Left lobe of liver (tissue), 2 donors: ENCODE measurements at places on chromosomes 3 and 15. TPM values are rescaled to one million over a fixed set of nuclear protein-coding genes. Genes with fewer than 3 reads are reported as not detected.

DNA sequence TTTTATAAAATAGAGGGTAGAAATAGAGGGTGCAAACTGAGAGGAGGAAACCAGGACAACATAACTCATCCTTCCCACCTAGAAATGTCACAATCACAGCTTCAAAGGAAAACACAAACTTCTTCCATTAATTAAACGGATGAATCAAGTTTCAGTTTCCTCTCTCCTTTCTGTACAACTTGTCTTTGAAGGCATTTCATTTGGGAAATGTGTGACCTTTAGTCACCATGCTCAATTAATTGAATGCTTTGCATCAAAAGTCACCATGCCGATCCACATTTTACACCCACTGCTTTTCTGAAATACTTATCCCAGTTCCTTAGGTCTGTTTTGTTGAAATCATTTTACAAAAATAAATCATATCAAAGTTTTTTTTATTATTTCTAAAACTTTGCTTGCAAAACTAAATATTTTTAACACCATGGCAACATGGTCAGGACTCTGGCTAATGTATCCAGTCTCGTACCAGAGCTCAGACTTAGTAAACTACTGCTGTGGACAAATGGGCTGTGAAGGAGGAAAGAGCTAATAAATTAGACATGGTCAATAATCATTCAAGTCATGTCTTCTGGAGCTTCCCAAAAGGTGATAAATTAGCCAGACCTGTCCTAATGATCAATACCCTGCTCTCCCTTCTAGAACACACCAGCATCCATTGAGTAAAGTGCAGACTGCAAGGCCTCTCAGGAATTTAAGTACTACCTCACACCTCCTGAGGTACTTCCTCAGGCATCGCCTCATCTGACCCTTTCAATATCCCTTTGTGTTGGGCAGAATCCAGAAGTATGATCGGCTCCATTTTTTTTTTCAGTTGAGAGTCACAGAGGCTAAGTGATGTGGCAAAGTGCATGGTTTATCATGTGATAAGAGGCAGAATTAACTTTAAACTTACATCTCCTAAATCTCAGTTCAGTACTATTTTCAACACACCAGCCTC lies 161.3 kb downstream of the GREM1 start:
- DNase-seq: no peak

DNA sequence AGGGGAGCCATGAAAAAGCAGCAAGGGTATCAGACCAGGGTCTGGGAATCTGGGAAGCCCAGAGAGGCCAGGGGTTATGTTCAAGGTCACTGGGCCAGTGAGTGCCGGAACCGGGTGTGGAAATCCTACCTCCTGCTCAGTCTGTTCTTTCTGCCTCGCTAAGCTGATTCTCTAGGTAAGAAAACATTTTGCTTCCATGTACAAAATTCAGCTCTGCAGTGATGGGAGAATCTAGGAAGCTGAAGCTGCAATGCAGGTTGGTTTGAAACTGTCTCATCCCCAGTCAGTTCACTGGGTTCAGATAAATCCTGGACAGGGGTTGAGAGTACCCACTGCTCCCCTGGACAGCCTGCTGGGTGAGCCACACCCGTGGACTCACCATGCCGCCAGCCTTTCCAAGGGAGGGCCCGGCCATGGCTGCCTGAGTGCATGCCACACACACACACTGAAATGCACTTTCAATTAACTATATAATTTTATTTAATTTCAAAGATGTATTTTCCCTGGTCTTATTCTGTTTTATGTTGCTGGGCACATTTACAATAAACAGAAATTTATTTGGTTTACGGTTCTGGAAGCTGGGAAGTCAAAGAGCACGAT lies 108.4 kb downstream of the CORO2B start:
- DNase-seq: no peak

GRCh38 chr3:16146015-16146730 lies 28.3 kb upstream of the GALNT15 start:
- DNase-seq: no peak

DNA sequence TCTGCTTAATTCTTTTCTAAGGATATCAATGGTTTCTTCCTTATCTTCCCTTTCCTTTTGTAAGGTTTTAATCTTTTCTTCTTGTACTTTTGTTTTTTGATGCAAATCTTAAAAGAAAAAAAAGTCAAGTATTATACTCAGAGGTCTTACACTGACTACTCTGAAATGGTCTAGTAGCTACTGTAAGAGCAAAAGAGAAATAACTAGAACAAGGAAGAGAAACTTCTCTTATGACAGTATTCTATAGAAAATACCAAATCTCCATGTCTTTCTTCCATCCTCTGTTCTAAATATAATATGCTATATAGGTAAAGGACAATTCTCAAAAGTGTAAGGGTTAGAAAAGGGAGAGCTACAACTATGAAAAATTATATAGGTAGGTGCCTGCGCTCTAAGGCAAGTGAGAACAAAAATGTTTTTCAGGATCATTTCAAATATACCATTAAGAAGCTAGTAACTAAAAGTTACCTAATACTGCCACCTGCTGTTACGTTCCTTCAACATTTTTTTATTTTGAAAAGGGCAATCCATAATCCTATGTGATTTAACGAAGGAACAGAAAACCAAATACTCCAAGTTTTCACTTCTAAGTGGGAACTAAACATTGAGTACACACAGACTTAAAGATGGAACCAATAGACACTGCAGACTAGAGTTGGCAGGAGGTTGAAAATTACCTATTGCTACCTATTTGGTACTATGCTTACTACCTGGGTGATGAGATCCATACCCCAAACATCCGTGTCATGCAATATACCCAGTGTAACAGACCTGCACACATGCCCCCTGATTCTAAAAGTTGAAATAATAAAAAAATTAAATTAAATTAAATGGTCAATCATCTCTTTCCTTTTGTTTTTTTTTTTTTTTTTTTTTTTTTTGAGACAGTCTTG lies 36.7 kb downstream of the CIP2A start:
- no peak for DNase-seq

DNA sequence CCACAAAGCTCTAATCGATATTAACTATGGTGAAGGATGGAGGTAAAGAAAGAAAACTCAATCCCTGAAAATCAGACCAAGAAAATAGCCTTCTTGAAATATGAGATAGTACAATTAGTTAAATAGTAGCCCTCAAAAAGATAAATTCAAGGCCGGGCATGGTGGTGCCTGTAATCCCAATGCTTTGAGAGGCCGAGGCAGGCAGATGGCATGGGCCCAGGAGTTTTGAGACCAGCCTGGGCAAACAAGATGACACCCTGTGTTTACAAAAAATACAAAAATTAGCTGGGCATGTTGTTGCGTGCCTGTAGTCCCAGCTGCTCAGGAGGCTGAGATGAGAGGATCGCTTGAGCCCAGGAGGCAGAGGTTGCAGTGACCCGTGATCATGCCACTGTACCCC lies 31.6 kb upstream of the CEP152 start:
- no peak for DNase-seq

DNA sequence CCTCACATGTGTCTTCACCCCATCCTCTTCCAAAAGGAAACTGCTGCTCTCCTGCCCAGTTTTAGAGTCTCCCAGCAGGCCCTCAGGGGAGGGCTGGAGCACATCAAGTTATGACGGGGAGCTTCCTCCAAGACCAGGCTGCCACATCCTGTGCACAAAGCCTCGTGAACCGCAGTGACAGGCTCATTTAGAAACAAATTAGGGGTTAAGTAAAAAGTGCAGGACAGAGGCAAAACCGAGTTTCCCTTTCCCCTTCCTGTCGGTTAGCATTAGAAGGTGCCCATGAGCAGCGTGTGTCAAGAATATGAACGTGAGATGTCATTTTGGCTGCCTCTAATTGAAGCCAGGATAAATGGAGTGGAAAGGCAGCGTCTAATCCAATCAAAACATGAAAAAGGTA lies 199.7 kb downstream of the ARRDC4 start:
- DNase-seq: no peak

DNA sequence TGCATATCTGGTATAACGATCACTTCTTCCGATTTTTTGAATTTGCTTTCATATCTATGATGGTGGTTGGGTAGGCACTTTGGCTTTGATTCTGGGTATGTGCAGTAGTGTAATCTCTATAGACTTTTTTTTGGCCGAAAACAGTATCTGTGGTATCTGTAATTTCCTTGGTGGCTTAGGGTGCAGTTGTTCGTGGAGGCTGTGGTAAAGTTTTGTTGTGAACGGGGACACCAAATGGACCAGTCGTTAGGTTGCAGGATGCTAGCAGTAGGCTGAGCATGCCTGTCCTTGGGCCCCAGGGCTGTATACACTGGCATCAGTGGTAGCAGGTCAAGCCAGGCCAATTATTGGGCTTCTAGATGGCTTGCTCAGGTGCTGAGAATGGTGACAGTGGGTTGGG lies 55.2 kb downstream of the CCDC66 start:
- no peak for DNase-seq

The CHDH gene
- 44.7 TPM for total RNA-seq

The CCRL2 gene
- total RNA-seq: 0.55 TPM

The FBXW12 gene
- not detected for total RNA-seq
